WTC11 (cell line): ENCODE measurements at places on chromosomes 2 and 18. TPM values are rescaled to one million over a fixed set of nuclear protein-coding genes. Genes with fewer than 3 reads are reported as not detected.

Gene RTP5
- not detected in 3 replicates for total RNA-seq

Gene CROCC2
- not detected in 3 replicates for total RNA-seq

Gene CHRND
- total RNA-seq: 0.07 to 0.11 TPM in 2 of 3 replicates, not detected in the other

Gene RASGRP3
- total RNA-seq: 0.11 to 0.23 TPM (median 0.14 TPM) in 3 replicates

Gene ABCB11
- 0.02 to 0.77 TPM (median 0.02 TPM) in 3 replicates for total RNA-seq

Gene RAB27B
- 0.30 to 0.87 TPM (median 0.80 TPM) in 3 replicates for total RNA-seq

Gene FER1L5
- total RNA-seq: 1.1 to 1.4 TPM (median 1.1 TPM) in 3 replicates

Gene UBE2F
- 48.8 to 50.6 TPM (median 49.5 TPM) in 3 replicates for total RNA-seq

Gene ANKRD53
- total RNA-seq: 0.39 to 0.81 TPM (median 0.80 TPM) in 3 replicates

DNA sequence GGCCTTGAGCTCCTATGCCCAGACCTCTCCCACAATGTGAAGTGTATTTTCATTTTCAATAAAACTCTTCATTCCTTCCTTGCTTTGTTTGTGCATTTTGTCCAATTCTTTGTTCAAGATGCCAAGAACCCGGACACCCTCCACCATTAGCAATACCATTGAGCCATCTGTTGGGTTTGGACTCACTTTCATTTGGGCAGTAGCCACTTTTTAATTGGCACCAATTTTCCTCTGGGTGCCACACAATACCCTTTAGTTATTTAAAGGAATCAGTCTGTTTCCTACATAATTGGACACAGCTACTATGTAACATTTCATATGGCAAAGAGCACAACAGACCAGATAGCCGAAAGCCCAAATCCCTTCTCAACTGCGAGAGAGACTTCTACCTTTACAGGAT lies 22.5 kb upstream of the SLC35G4 start:
- H3K27ac ChIP-seq: no peak overlapping the region
- H3K36me3 ChIP-seq: peaks cover 15% of the 10 kb centered on the region
- H3K4me1 ChIP-seq: peaks cover 18% of the 10 kb centered on the region
- H3K27me3 ChIP-seq: no peaks in the 10 kb centered on the region
- no peak for DNase-seq

DNA sequence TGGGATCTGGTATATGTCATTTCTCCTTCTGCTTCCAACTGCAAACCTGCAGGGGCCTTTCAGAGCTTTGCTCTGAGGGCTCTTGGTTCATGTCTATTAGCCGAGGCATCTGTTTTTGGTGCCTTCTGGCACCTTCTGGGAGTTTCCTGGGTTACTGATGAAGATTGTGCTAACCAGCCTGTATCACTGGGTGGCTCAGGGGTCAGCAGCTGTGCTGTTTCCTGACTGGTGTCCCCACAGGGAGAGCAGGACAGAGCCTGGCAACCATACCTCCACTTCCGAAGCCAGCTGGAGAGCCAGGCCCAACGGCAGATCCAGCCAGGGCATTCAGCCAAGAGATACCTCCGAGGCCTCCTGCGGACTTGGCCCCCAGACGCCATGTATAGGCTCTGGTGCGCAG lies 17.5 kb downstream of the KIAA2012 start:
- no peak for DNase-seq
- H3K36me3 ChIP-seq: no peaks in the 10 kb centered on the region
- peaks cover 11% of the 10 kb centered on the region for H3K4me1 ChIP-seq
- no peaks in the 10 kb centered on the region for H3K27me3 ChIP-seq
- no peak overlapping the region for H3K27ac ChIP-seq

DNA sequence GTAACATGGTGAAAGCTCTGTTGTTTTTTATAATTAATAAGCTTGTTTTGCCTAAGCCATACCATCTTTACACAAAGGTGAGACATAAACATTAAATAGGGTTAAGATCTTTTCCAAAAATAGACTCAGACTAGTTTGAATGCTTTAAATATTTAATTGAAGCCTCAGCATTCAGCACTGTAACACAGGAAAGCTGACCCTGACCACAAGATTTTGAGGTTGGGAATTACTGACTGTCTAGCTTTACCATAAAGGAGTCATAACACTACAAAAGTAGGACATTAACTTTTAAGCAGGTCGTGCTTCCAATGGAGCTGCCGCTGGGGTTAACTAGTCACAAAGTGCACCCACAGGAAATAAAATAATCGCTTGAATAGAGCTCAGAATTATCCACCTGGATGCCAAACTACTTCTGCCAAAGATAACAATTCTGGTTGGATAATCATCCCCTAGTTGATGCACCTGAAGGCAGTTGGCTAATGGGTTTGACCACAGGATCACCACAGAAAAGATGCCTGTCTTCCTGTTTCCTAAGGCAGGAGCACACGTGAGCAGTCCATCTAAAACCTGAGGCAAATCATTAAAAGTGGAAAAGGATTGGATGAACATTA lies 106.2 kb downstream of the COBLL1 start:
- H3K36me3 ChIP-seq: no peaks in the 10 kb centered on the region
- no peak overlapping the region for H3K27ac ChIP-seq
- no peak overlapping the region for H3K4me3 ChIP-seq
- H3K27me3 ChIP-seq: no peaks in the 10 kb centered on the region
- DNase-seq: no peak

- no peak overlapping the region for H3K4me3 ChIP-seq
- DNase-seq: no peak
- peak overlapping the region; percentile 35; the same call in 1 of the 2 replicates for H3K27ac ChIP-seq
Observed at GRCh38 chr18:24078391-24078790, 60.5 kb upstream of the CABYR start.

- DNase-seq: no peak
- no peak overlapping the region; the same call in 1 of the 2 replicates for H3K27ac ChIP-seq
- no peaks in the 10 kb centered on the region for H3K27me3 ChIP-seq
- H3K36me3 ChIP-seq: no peaks in the 10 kb centered on the region
- no peak overlapping the region for H3K4me3 ChIP-seq
- H3K4me1 ChIP-seq: peaks cover 4% of the 10 kb centered on the region
Observed at GRCh38 chr2:32832821-32833220, 113.9 kb upstream of the LTBP1 start.

- no peaks in the 10 kb centered on the region for H3K27me3 ChIP-seq
- H3K36me3 ChIP-seq: no peaks in the 10 kb centered on the region
- DNase-seq: no peak
- no peak overlapping the region for H3K27ac ChIP-seq
Observed at GRCh38 chr2:112195167-112195766, 57.1 kb downstream of the FBLN7 start.

DNA sequence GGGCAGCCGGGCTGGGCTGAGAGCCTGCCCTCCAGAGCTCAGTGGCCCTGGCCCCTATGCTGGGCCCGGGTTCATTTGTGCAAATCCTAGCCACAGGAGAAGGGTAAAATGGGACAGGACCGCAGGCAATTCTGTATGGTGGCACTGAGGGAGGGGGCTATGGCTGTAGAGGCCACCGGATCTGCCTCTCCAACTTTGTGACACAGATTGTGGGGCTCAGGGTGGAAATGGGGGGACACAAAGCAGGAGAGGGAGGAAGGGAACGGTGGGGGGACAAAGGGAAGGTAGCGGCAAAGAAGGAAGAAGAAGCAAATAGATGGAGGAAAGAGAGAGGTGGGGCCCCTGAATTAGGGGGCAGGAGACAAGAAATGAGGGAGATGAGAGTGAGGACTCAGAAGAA lies 201.1 kb downstream of the SMAD2 start:
- no peak for DNase-seq
- no peaks in the 10 kb centered on the region for H3K4me1 ChIP-seq
- H3K36me3 ChIP-seq: no peaks in the 10 kb centered on the region
- no peak overlapping the region for H3K4me3 ChIP-seq
- no peaks in the 10 kb centered on the region; the same call in 1 of the 2 replicates for H3K27me3 ChIP-seq
- H3K27ac ChIP-seq: no peak overlapping the region

- no peaks in the 10 kb centered on the region for H3K27me3 ChIP-seq
- no peak for DNase-seq
- no peaks in the 10 kb centered on the region; the same call in 1 of the 2 replicates for H3K36me3 ChIP-seq
- no peak overlapping the region for H3K4me3 ChIP-seq
- H3K27ac ChIP-seq: no peak overlapping the region
- no peaks in the 10 kb centered on the region for H3K4me1 ChIP-seq
Observed at GRCh38 chr2:10947005-10947440, 35.3 kb downstream of the KCNF1 start.

DNA sequence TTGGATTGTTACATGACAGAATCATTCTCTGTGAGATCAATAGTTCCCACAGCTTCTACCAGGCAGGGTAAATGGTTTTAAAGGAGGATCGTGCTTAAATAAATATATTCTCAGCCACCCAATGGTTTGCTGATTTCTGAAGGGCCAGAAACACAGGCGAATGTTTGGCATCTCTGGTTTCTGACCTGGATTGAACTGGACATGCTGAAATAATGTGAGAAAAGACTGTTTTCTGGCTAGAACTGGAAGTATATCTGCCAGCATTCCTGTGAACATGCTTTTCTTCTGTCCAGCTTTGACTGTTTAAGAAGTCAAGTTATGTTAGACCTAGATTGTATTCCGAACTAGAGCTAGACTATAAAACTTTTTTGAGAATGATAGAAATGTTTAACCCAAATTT lies 77.1 kb upstream of the COL3A1 start:
- DNase-seq: no peak
- H3K27ac ChIP-seq: no peak overlapping the region
- no peaks in the 10 kb centered on the region; the same call in 1 of the 2 replicates for H3K27me3 ChIP-seq
- no peaks in the 10 kb centered on the region for H3K36me3 ChIP-seq
- no peaks in the 10 kb centered on the region for H3K4me1 ChIP-seq

- H3K27me3 ChIP-seq: peaks cover 3% of the 10 kb centered on the region; the same call in 1 of the 2 replicates
- no peak for DNase-seq
- H3K4me3 ChIP-seq: no peak overlapping the region
- peaks cover 35% of the 10 kb centered on the region for H3K4me1 ChIP-seq
Observed at GRCh38 chr2:70627211-70627898, 73.7 kb upstream of the TGFA start.

- no peaks in the 10 kb centered on the region for H3K36me3 ChIP-seq
- H3K4me1 ChIP-seq: peaks cover 8% of the 10 kb centered on the region
- H3K27ac ChIP-seq: no peak overlapping the region
Observed at GRCh38 chr2:190180313-190181122, 118.0 kb upstream of the MSTN start.

GRCh38 chr2:157876786-157877138 lies 632 bp upstream of the ACVR1 start:
- no peak overlapping the region for H3K27ac ChIP-seq
- peak overlapping the region; percentile 72 for H3K4me3 ChIP-seq
- no peak for DNase-seq
- H3K4me1 ChIP-seq: peaks cover 48% of the 10 kb centered on the region

GRCh38 chr18:2009942-2010697 lies 561.2 kb downstream of the METTL4 start:
- no peak overlapping the region for H3K4me3 ChIP-seq
- H3K4me1 ChIP-seq: no peaks in the 10 kb centered on the region
- H3K27me3 ChIP-seq: no peaks in the 10 kb centered on the region
- H3K27ac ChIP-seq: no peak overlapping the region
- peaks cover 3% of the 10 kb centered on the region; the same call in 1 of the 2 replicates for H3K36me3 ChIP-seq
- DNase-seq: no peak

DNA sequence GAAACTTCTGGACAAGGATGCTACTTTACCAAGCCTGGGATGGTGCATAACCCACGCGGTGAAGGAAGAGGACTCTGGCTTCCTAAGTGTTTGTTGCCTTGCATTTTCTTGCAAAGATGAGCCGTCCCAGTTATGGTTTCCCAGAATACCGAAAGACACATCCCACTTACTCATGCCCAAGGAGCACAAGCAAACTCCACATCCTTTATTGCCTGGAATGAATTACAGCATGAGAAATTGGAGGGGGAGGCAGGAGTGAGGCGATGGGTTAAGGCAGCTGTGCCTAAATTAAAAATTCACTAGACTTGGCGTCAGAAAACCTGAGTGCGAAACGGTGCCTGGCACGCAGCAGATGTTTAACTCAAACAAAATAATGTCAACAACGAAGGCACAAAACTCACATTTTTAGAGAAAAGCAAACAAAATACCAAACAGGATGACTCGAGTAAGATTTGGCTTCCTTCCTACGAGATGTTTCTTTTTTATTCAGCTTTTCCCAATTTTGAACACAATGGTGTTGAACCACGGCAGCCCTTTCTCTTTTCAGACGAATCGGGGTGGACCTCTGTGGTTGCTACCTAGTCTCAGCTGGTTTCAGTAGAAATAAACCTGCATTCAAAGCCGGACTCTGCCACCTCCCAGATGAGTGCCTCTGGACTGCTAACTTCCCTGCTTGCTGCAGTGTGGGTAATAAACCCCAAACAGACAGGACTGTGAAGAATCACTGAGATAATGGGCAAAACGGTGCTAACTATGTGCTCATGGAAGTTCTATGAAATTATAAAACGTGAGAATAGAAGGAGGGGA lies 100.3 kb upstream of the NCK2 start:
- no peak for DNase-seq
- H3K4me1 ChIP-seq: peaks cover 47% of the 10 kb centered on the region
- no peak overlapping the region for H3K27ac ChIP-seq
- no peak overlapping the region for H3K4me3 ChIP-seq
- H3K36me3 ChIP-seq: 0 out of 2 replicates have a peak, but pooled peaks cover 3% of the 10 kb centered on the region
- H3K27me3 ChIP-seq: no peaks in the 10 kb centered on the region; the same call in 1 of the 2 replicates

DNA sequence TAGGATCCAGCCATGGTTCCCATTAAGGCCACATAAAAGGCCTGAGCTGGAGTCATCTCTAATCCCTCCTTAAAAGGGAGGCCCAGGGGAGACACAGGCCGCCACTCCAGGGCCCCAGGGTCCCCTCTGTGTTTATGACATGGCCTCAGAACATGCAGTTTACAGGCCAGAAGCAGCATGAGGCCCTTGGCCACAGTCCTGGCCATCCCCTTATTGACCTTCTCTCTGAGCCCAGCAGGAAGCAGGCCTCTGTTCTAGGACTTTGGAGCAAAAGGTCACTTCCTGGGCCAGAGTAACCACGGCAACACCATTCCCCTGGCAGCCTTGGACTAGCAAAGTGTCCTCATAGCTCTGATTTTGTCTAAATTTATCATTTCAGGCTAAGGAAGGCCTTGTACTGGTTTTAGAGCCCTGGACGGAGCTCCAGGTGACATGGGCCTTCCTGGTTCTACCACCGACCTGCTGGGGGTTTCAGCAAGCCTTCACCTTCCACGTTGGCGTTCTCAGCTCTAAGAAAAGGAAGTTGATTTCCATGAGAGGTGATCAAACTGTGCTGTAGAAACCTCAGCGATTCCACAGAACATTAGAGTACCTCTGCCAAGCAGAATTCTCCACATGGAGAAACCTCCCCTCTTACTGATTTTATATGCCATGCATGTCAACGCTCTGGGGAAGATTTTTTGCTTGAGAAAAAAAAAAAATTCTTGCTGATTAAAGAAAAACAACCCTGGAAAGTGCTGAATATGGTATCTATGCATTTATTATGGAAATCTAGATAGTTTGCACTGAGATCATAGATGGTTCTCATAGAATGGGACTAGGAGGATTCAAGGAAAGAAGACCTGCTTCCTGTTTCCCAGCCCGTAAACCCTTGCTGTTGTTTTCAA lies 53.7 kb downstream of the HS1BP3 start:
- H3K4me1 ChIP-seq: peaks cover 18% of the 10 kb centered on the region
- no peaks in the 10 kb centered on the region for H3K27me3 ChIP-seq

- H3K4me1 ChIP-seq: peaks cover 10% of the 10 kb centered on the region
- no peak overlapping the region for H3K27ac ChIP-seq
- H3K36me3 ChIP-seq: no peaks in the 10 kb centered on the region
- peaks cover 6% of the 10 kb centered on the region; the same call in 1 of the 2 replicates for H3K27me3 ChIP-seq
Observed at GRCh38 chr2:240239325-240239724, 98.9 kb upstream of the OTOS start.

- no peaks in the 10 kb centered on the region for H3K36me3 ChIP-seq
- peak overlapping the region; percentile 66 for H3K27ac ChIP-seq
- H3K27me3 ChIP-seq: peaks cover 41% of the 10 kb centered on the region
Observed at GRCh38 chr2:218395456-218395825, 4.2 kb upstream of the CTDSP1 start.
